ENCODE measurements at places on chromosomes 7 and 10.

DNA sequence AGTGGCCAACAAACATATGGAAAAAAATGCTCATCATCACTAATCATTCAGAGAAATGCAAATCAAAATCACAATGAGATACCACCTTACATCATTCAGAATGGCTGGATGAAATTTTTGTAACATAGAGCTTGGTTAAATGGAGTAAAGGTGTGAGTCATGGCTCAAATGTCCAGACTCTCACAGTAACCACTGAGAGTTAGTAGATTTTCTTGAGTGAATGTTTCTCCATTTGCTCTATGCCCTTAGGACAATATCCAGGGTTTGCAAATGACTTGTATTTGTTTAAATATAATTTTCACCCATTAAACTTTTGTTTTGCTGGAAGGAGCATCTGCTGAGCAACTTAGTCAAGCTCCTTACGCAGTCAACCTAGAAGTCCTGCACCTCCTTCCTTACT is 967.2 kb downstream of the XPNPEP1 start:
- DNase-seq = no peak

DNA sequence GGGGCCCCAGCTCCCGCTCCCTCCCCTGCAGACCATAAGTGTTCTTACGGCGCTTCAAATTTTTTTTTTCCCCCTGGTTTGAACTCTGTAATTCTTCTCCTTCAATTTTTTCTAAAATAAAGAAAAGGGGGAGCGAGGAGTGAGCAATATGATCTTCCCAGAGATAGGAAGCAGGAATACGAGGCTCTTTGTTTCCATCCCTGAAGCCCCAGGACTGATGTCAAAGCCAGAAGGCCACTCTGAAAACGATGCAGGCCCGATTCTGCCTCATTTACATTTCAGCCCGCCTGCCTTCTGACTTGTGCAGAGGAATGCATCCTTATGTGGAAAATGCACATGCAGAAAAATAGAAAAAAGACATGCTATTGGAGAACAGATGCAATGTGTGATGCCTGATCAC is 401.5 kb upstream of the MKI67 start:
- no peak for DNase-seq

GRCh38 chr10:35470248-35470924 is 134.1 kb downstream of the CCNY start:
- no peak for DNase-seq

DNA sequence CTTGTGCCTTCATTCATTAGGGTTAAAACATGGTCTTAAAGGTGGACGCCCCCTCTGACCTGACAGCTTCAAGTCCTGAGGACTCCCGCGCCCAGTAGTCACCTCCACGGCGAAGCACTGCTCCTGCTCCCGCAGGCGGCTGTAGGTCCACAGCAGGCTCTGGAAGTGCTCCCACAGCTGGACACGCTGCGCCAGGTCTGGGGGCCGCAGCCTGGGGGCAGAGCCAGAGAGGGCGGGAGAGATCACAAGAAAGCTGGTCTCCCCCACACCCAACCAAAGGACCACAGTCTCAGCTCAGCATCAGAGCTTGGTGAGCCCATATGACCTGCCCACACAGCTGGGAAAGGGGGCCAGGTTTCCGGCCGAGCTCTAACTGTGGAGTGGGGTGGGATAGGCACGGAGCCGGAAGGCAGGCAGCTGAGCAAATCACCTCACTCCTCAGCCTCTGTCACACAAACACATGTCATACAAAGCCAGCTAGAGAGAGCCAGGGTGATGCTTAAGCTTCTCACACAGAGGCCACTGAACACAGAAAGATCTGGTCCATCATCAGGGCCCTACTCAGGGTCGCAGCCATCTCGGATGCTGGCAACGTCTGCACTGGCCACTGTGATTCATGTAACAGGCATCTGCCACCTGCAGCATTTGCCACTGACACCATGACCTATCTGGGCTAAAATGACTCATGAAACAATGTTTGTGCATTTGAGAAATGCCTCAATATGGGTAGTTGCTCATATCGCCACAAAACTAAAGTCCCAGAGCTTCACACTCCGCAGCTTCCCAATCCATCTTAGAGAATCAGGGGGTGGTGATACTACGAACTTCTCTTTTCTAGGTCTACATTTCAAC is 12.6 kb downstream of the HPS1 start:
- no peak for DNase-seq

GRCh38 chr7:46153951-46154787 is 233.1 kb upstream of the IGFBP3 start:
- DNase-seq = no peak

- no peak for DNase-seq
Observed at GRCh38 chr7:29084832-29085231, 61.5 kb downstream of the CPVL start.

DNA sequence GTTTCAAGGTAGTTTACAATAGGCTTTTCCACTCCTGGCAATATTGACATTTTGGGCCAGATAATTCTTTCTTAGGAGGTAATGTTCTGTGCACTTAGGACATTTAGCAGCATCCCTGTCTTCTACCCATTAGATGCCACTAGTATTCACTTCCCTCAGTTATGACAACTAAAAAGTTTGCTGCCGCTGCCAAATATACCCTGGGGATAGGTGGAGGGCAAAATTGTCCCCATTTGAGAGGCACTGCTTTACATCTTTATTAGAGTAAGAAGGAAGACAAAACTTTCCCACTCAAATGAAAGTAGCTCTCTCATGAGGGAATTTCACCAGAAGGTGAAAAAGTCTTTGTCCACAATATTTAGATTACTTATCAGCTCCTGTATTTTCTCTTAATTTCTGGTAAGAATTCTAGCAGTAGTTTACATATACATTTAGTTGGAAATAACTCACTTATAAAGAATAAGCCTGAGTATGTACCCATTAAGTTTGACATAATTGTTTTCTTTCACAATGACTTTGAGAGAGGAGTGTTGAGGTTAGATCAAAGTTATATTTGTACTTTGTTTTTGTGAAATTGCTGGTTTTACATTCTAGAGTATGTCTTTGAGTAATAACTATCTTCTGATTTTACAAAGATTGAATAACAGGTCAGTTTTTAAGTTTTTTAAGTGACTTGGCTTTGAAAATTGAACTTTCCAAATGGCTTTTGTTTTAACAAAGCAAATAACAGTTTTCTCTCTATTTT is 46.0 kb downstream of the HELLS start:
- no peak for DNase-seq

DNA sequence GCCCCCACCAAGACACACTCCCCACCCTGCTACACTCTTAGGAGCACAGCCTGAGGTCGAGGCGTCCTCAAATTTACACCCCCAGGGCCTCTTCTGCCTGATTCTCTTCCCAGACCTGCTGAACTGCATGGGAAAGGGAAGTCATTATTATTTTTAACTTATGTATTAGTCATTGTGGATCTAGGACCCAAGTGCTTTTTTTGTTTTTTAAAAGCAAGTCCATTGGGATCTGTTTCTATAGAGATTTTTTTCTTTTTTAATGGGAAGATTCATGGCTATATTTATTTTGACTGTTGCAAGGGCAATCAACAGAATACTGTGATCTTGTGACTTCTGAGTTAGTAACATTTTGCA is 203.8 kb downstream of the ZMYND11 start:
- no peak for DNase-seq

GRCh38 chr10:125514206-125515162 is 168.5 kb downstream of the TEX36 start:
- DNase-seq = no peak

DNA sequence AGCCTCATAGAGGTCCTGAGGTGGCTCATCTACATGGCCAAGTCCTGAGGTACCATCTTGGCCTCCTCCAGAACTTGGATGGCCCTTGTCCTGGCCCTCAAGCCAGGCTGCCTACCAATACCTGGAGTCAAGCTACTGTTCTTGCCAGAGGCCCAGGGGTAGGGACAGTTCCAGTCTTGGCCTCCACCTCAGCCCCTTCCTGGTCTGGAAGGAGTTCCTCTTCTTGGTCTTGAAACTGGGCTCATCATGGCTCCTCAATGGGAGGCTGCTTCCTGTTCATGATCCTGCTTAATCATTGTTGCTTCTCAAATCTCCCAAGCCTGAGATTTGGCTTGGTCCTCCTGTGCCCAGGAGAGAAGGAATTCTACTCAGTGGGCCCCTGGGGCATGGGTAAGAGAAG is 3.9 kb downstream of the HPS6 start:
- no peak for DNase-seq

GRCh38 chr10:35216303-35216905 is 89.8 kb downstream of the CREM start:
- peak; percentile 36 for DNase-seq

- DNase-seq = no peak
Observed at GRCh38 chr7:116548506-116548905, 23.7 kb downstream of the CAV1 start.

DNA sequence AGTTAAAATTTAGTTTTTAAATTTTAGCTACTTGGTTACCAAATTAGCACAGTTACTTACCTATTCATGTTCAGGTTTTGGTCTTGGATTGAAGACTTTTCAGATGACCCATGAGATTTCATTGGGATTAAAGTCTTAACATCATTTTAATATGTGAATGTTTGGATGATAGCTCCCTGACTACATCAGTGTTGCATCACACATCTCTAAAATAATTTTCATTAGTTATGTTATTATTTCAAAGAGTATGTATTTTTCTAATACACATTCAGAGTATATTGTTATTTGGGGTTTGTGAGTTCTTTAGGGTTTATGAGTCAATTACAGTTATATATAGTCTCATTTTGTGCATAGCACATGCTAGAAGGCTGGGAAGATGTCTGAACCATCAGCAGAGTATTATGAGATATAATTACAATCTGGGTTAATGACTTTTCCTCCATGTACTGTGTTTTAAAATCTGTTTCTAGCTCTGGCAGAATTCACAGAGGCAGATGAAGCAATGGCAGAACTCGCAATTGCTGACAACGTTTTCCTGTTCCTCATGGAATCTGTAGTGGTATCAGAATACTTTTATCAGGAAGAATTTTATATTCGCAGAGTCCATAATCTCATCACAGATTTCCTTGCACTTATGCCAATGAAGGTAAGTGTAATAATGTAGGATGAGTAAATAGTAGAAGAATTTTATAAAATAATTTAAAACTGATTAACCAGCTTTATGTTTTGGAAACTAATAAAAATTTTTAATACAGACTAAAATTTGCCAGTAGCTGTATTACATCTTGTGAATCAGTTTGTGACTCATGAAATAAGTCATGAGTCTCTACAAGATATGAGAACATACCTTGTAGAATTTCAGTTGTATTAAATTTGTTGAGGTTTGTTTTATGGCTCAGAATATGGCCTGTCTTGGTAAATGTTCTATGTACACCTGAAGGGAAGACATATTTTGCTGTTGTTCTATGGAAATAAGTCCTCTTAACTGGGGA is 26.9 kb downstream of the NUP205 start:
- DNase-seq = no peak

GRCh38 chr7:119436882-119437281 is 836.1 kb upstream of the KCND2 start:
- DNase-seq = no peak

GRCh38 chr7:88331322-88331721 is 24.6 kb upstream of the STEAP4 start:
- no peak for DNase-seq

DNA sequence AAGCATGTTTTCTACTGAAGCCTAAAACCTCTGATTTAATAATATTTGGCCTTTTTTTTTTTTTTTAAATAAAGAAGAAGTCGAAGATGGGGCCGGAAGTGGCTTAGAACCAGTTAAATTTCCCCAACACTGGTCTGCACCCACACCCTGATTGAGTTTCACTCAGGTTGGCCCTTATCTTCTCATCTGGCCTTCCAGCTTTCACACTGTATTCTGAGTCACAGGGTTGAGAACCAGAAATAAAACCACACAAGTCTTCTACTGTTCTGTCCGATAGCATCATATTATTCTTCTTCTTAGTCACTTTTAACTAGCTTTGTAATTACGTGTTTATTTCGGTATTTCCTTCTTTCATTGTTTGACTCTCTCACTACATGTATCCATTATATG is 9.9 kb downstream of the ZNF365 start:
- DNase-seq = no peak

DNA sequence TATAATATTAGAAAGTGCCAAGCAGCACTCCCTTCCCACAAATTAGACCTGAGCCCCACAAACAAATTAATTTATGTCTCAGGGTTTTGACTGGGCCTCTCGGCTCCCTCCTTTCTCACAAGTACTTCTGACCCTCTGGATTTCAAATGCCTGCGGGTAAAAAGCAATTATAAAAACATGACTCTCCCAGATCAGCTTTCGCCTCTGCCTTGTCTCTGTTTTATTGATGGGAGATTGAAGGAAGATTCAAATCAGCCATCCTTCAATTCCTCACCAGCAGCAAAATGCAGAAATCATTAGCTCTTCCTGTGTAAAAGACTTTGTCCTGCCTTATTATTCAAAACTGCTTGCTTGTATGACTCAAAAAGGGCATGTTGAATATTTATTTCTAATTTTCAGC is 453.7 kb upstream of the MKI67 start:
- no peak for DNase-seq

DNA sequence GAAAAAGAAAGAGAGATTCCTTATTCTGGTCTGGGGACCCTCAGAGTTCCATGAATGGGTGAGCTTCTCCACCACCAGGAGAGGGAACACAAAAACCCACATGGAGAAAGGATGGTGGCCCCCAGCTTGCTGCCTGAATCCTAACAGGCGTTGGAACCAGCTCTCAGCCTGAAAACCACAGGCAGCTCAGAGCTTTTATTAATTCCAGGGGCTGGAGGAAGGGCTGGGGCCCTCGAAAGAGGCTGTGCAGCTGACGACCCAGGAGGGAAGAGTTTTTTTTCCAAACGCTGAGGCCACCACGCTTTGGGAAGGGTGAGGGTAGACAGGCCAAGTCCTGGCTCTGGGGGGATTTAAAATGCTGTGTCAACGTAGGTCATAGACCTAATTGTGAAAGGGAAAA is 10.8 kb upstream of the ELN start:
- no peak for DNase-seq

GRCh38 chr7:37216156-37216852 is 232.4 kb downstream of the ELMO1 start:
- no peak for DNase-seq

DNA sequence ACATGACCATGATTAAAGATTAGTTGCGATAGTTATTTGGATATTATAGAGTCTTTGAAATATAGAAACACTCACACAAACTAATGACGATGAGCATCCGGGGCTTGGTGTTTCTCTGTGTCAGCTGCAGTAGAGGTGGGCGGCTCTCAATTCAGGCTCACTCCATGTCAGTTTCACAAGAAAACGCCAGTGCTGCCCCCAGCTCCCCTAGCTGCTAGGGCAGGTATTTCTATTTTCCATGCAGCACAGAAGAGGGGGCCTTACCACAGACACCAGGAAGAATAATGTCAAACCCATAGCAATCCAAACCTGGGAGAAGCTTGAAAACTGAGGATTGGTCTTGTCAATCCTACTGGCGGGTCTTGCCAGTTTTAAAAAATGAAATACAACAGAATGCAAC is 197.1 kb downstream of the PHTF2 start:
- DNase-seq = no peak

GRCh38 chr7:28192786-28193585 is 12.4 kb upstream of the JAZF1 start:
- no peak for DNase-seq

DNA sequence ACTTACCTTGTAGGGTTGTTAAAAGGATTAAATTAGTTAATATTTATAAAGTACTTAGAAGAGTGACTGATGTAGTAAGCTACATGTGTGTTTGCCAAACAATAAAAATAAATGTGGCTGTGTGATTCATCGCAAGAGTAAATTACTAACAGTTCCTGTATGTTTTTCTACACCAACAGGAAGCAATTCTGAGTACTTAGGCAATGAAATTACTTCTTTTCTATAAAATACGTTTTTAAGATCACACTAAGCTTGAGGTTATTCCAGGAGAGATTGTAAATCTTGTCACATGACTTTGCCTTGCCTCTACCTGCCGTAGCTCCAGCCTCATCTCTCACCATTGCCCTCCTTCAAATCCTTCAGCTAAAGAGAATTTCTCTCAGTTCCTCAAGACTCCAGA is 18.1 kb upstream of the GSTK1 start:
- DNase-seq = no peak

Data from SHP77 (cell line).